ENCODE measurements at places on chromosomes 4 and X.

DNA sequence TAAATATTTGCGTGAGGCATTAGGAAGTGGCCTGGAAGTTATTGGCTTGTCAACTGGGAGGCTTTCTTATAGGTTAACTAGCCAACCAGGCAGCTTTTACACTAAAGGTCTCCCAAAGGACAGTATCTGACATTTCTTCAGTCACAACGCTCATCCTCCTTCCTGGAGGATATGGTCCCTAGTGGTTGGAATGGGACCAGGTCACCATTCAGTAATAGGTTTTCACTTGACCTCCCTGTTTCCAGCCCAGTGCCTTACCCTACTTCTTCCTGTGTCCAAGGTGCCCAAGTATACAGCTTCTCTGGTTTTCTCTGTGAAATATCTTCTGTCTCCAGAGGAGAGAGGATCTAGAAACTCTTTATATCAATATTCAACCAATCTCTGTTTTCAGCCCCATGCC lies 38.5 kb downstream of the RPS6KA3 start:
- no peak for DNase-seq

- DNase-seq: no peak
These were observed 388.4 kb upstream of the MAOA start for GRCh38 chrX:43267652-43268051.

DNA sequence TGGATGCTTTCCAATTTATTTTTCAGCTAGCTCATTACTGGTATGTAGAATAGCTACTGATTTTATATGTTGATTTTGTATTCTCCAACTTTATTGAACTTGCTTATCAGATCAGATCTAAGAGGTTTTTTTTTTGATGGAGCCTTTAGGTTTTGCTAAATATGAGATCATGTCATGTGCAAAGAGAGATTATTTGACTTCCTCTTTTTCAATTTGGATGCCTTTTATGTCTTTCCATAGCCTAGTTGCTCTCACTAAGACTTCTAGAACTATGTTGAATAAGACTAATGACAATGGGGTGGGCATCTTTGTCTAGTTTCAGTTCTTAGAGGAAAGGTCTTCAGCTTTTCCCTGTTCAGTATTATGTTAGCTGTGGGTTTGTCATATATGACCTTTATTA lies 11.7 kb downstream of the MAGEE1 start:
- DNase-seq: no peak

- DNase-seq: no peak
These were observed 10.7 kb upstream of the FNIP2 start for GRCh38 chr4:158758142-158758541.

- peak; percentile 41 for DNase-seq
These were observed 8.1 kb downstream of the SH3BP2 start for GRCh38 chr4:2800691-2801596.

- DNase-seq: no peak
These were observed 36.1 kb upstream of the OTUD4 start for GRCh38 chr4:145216535-145216934.

DNA sequence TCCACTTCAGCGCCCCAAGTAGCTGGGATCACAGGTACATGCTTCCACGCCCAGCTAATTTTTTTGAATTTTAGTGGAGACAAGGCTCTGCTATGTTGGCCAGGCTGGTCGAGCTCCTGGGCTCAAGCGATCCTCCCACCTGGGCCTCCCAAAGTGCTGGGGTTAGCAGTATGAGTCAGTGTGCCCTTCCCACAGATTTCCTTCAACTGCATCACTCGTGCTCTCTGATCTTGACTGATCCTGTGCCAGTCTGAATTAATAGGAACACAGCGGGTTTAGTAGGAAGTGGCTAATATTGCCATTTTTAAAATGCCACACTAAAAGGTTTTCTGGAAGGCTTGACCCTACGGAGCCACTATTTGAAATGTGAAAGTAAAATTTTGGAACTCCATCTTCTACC lies 4.3 kb upstream of the SHROOM2 start:
- no peak for DNase-seq

GRCh38 chr4:85879518-85879917 lies 404.6 kb downstream of the ARHGAP24 start:
- no peak for DNase-seq

DNA sequence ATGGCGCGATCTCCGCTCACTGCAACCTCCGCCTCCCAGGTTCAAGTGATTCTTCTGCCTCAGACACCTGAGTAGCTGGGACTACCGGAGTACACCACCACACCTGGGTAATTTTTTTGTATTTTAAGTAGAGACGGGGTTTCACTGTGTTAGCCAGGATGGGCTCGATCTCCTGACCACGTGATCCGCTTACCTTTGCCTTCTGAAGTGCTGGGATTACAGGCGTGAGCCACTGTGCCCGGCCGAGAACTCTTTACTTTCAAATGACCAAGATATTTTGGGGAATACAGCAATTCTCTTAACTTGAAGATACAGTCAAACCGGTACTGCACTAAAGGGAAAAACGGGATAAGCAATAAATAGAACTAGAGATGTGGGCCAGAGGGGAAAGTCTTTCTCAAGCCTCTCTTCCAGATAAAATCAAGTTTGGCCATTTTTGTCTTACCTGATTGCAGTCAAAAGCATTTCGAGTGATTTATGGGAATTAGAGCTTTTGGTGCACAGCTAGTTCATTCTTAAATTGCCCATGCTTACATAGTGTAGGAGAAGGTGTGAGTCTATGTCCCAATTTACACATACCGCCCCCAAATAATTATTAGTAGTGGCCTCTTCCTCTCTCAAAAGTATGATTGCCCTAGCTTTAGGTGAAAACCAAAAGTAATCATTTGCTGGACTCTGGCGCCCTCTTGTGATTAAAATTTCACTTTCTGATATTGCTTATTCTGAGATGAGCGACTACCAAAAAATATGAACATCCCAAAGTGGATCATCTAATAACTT lies 53.2 kb upstream of the ABCG2 start:
- peak; percentile 64 for DNase-seq

DNA sequence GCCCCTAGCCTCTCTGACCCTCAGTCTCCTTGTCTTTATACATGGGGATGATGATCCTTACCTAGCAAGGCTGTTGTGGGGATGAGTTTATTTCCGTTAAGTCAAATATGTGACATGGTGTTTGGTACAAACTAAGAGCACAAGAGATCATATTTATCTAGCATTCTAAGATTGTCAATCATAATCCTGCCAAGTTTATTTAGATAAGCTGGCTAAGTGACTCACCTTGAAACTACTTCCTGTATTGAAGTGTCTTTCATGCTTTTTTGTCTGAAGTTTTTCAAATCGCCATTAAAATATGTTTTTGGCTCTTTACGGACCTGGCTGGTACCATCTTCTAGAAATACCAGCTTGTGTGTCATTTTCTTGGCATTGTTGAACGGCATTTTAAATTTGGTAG lies 30.7 kb downstream of the MAP7D3 start:
- no peak for DNase-seq

DNA sequence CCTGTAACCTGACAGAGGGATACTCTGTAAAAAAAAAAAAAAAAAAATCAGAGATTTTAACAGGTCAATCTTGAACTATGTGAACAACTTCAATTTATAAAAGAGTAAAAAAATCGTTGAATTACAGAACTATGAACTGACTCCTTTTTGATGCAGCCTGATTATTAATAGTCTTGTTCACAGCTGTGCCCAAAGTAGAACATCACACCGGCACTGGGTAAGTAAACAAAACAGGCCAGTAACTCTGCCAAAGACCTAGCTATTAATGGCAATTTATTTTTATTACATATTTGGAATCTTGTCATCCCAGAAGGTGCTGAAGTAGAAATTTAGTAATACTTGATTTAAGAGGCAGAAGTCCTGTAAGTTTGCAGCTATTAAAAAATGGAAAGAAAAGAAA lies 31.4 kb downstream of the CPE start:
- DNase-seq: no peak

DNA sequence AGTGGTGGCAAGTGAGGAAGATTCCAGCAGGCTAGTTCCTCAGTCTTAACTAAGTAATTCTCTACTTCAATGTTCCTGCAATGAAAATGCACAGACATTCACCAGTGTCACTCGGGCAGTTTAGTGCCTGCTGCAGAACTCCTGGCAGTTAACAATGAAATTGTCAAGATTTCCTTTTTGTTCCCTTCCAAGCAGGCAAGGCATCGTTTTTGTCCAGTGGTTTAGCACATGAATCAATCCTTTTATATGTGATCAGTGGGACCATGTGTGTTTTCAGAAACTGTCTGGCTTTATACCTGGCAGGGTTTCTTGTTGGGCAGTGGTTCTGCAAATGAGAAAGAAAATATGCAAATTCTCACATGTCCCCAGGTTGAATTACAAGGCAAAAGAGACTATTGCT lies 122.2 kb downstream of the GBA3 start:
- DNase-seq: no peak

DNA sequence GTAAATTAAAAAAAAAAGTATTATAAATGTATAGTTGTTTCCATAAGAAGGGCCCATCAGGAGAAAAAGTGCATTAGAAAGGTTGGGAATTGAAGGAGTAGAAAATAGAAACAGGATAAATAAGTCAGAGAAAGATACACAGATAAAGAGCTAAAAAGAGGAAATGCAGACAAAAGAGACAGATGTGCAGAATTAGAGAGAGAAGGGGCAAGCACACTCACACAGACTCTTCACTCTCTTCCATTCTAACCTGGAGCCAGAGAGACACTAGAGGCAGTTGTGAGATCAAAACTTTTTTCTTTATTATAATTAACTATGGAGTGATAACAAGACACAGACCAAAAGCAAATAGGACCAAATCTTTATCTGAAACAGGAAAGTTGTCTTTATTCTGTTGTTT lies 134.1 kb downstream of the CEP135 start:
- DNase-seq: no peak

DNA sequence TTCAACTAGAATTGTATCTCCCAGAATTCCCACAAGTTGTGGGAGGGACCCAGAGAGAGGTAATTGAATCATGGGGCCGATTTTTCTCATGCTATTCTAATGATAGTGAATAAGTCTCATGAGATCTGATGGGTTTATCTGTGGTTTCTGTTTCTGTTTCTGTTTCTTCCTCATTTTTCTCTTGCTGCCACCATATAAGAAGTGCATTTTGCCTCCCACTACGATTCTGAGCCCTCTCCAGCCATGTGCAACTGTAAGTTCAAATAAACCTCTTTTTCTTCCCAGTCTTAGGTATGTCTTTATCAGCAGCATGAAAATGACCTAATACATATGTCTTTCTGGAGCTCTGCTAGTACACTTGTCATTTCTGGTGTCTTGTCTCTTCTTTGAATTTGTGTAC lies 22.1 kb upstream of the OR13H1 start:
- DNase-seq: no peak

DNA sequence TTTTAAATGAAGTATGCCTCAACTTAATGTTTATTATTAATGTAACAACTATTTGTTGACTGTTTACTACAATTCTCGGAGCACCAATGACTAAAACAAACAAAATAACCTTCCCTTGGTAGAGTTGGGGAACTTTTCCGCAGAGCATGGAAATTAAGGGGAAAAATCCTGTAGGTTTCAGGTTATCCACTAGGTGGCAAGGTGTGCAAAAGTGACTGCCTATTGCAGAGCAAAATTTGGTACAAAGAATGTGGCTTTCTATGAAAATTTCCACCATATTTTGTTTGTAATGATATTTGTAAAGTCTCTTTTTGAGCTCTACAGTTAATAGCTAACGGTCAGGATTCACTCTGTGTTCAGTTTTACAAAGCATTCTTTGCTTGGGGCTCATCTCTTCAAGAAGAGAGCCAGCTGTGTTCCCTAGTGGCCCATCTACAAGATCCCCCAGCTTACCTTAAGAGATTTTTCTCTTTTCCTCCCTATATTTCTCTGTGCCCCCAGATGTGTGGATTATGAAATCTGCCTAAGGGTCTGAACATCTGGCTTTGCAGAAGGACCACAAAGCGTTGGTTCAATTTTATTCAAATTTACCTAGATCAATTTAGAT lies 61.1 kb downstream of the FBXO8 start:
- DNase-seq: no peak

GRCh38 chr4:169566021-169566818 lies 46.2 kb downstream of the NEK1 start:
- DNase-seq: peak; percentile 19

- DNase-seq: no peak
These were observed 37.0 kb downstream of the NSG1 start for GRCh38 chr4:4423706-4424498.

GRCh38 chrX:15072880-15073279 lies 197.0 kb downstream of the ASB9 start:
- no peak for DNase-seq

GRCh38 chr4:3531879-3532750 lies at the start of gene LRPAP1:
Gene LRPAP1, minus strand, starts transcription at chr4:3532422. Its CDS starts 10 bp downstream, at chr4:3532412.
- DNase-seq: peak; percentile 88

DNA sequence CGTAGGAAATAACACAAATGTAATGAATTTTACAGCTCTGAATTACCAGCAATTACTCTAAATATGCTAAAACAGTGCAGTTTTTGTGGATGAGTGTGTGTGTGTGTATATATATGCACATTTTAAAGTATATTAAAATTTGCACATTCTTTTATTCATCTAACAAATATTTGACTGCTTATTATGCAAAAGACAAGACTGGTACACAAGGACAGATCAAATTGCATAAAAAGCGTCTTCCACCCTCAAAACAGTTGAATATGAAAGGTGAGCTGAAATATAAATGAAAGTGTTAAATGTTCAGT lies 13.9 kb downstream of the ZAR1 start:
- no peak for DNase-seq

GRCh38 chr4:65825116-65825753 lies 154.9 kb upstream of the EPHA5 start:
- no peak for DNase-seq

- no peak for DNase-seq
These were observed 1.2 kb downstream of the ELF2 start for GRCh38 chr4:139175646-139176301.

DNA sequence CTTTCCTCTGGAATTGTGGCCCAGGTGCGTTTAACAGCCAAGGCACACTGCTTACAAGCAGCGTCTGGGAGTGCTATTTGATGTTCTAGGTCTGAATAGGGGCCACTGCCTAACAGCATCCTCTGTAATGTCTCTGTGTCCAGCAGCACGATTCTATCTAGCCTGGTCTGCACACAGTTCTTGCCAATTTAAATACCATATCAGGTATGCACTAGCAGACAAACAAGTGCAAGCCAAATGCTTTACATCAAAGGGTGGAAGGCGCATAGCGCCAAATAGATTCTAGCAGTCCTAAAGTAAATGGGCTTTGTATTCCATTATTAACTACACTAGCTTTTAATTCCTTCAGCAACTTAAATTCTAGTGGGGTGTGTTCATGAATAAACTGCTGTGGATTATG lies 15.8 kb upstream of the UGDH start:
- DNase-seq: no peak

- no peak for DNase-seq
These were observed 186.2 kb downstream of the LARP7 start for GRCh38 chr4:112823156-112823555.

GRCh38 chr4:153529646-153530045 lies 63.5 kb downstream of the TMEM131L start:
- DNase-seq: no peak

Measured in stimulated activated CD4-positive, alpha-beta T cell treated with anti-CD3 and anti-CD28 coated beads, Interleukin-4, amount 100 ng/mL, for 24 hours (primary cell).